Mesenteric fat pad (tissue), 1 donor: ENCODE measurements at places on chromosomes 3 and 15. TPM values are rescaled to one million over a fixed set of nuclear protein-coding genes. Genes with fewer than 3 reads are reported as not detected.

The AQR gene
- 31.5 TPM for total RNA-seq

- DNase-seq, result no peak
Measured at GRCh38 chr15:43854801-43855200, 28.0 kb downstream of the WDR76 start.

GRCh38 chr3:138332472-138333073 lies 2.9 kb upstream of the NME9 start:
- peak; percentile 8 for DNase-seq

GRCh38 chr3:193010191-193010590 lies 92.5 kb upstream of the MB21D2 start:
- no peak for DNase-seq

The SNX22 gene
- total RNA-seq, result 0.71 TPM

The ADGRG7 gene
- not detected for total RNA-seq

The CCDC39 gene
- 0.64 TPM for total RNA-seq
